ENCODE measurements at places on chromosomes 5 and 9. TPM values are rescaled to one million over a fixed set of nuclear protein-coding genes. Genes with fewer than 3 reads are reported as not detected.

The FBN2 gene
- 0.58 TPM for total RNA-seq

GRCh38 chr5:121031491-121031890 lies 567.4 kb downstream of the PRR16 start:
- no peak overlapping the region for H3K4me3 ChIP-seq
- DNase-seq, result no peak
- H3K27me3 ChIP-seq, result no peaks in the 10 kb centered on the region
- no peaks in the 10 kb centered on the region for H3K4me1 ChIP-seq

DNA sequence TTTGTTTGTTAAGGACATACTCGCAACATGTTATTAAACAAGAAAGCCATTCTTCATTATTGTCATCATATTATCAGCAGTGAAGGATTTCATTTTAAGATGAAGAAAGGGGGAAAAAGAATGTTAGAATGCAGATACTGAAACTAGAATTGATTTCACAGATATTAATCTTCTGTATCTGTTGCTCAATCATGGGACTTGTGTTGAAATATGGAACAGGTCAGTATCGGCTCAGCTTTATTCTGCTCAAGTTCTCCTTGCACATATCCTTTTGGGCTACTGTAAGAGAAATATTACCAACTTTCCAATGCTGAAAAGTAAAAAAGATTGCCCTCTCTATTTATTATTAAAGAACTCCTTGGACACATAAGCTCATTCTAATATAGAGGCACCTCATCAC lies 13.8 kb upstream of the ANXA1 start:
- H3K27ac ChIP-seq, result no peak overlapping the region
- H3K4me1 ChIP-seq, result no peaks in the 10 kb centered on the region
- DNase-seq, result no peak
- H3K4me3 ChIP-seq, result no peak overlapping the region

DNA sequence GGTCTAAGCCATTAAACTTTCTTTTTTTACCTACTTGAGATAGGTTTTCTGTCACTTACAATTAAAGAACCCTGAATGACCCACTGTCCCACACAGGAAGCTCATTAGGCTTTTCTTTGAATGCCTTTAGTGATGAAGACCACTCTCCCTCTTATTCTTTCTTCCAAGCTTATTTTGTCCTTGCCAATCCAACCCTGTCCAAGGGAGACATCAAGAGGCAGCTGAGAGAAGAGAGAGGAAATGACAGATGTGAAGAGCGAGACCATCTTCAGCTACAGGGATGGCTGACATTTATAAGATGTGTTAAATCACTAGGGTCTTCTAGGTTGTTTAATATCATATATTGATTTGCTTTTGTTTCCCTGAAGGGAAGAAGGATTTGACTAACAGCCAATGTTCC lies 133.5 kb downstream of the FAM114A2 start:
- no peaks in the 10 kb centered on the region for H3K4me1 ChIP-seq
- no peaks in the 10 kb centered on the region for H3K36me3 ChIP-seq
- no peaks in the 10 kb centered on the region for H3K27me3 ChIP-seq
- no peak for DNase-seq
- H3K4me3 ChIP-seq, result no peak overlapping the region

- H3K36me3 ChIP-seq, result no peaks in the 10 kb centered on the region
- H3K4me1 ChIP-seq, result no peaks in the 10 kb centered on the region
- no peak overlapping the region for H3K4me3 ChIP-seq
- H3K27ac ChIP-seq, result no peak overlapping the region
- H3K27me3 ChIP-seq, result no peaks in the 10 kb centered on the region
These were observed 28.0 kb upstream of the PLIN2 start for GRCh38 chr9:19155106-19155935.

DNA sequence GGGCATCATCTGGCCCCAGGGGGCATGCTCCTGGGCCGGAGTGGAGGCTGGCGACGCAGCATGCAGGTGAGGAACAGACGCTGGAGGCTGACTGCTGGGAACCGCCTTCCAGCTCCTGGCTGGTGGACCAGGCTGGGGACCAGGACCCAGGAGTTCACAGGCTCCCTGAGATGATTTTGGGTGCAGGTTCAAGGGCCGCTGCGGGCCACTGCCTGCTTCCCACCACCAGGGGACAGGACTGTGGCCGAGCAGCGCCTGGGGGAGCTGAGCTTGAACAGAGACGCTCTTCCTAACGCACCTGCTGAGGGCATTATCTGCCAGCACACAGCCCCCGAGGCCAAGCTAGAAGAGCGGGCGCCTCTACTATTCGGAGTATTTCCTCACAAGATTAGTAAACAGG lies 132.1 kb upstream of the RAPGEF1 start:
- no peak overlapping the region for H3K4me3 ChIP-seq
- DNase-seq, result no peak

- H3K4me3 ChIP-seq, result no peak overlapping the region
- DNase-seq, result no peak
- no peak overlapping the region for H3K27ac ChIP-seq
- no peaks in the 10 kb centered on the region for H3K4me1 ChIP-seq
- H3K27me3 ChIP-seq, result no peaks in the 10 kb centered on the region
These were observed 33.0 kb downstream of the SSBP2 start for GRCh38 chr5:81717860-81718259.

All from naive thymus-derived CD4-positive, alpha-beta T cell (primary cell).